ENCODE measurements at places on chromosomes 12 and 14.

GRCh38 chr14:103721334-103722120, 5.9 kb downstream of the ZFYVE21 start:
- DNase-seq, result no peak

DNA sequence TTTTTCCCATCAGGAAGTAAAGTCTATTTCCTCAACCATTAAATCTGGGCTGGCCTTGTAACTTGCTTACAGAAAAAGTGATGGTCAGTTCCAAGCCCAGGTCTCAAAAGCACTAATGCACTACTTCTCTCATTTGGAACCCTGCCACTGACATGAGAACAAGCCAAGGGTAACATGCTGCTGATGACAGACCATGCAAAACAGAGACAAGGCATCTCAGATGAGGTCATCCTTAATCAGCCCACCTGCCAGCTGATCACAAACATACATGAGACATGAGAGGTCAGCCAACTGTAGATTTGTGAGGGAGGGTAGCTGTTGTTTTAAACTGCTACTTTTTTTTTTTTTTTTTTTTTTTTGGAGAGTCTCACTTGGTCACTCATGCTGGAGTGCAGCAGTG, 16.2 kb downstream of the TWF1 start:
- peak; percentile 12 for DNase-seq

DNA sequence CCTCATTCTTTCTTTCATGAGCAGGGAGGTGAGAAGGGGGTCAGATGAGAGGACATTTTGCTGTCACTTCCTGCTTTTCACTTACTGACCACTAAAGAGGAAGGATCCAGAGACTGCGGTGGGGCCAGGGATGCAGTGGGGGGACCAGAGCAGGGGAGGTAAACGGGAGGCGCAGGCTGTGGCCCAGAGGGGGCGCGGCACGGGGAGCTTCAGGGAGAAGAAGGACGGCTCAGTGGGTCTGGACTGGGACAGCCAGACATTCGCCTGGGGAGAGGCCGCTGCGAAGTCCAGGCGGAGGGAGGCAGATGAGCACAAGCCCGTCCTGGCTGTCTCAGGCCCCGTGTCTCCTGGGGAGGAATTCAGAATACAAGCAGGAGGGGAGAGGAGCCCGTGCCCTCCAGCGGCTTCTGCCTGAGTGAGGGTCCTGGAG, 41.2 kb downstream of the SLC6A12 start:
- DNase-seq, result no peak

DNA sequence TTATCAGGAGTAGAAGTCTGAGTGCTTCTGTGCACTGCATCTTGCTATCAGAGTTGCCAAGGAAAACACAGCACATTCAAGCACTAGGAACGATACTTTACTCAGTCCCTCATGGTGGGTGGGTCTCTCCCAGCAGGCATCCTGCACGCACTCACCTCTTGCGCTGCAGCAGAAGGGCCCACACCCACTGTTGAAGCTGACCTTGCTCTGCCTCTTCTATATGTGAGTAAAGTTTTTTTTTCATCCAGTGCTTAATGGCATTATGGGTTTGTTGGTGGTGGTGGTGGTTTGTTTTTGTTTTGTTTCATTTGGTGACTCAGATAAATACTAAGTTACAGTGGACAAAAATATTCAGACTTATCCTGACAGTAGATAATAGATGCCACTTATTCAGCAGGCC, 348.5 kb downstream of the EGLN3 start:
- no peak for DNase-seq

DNA sequence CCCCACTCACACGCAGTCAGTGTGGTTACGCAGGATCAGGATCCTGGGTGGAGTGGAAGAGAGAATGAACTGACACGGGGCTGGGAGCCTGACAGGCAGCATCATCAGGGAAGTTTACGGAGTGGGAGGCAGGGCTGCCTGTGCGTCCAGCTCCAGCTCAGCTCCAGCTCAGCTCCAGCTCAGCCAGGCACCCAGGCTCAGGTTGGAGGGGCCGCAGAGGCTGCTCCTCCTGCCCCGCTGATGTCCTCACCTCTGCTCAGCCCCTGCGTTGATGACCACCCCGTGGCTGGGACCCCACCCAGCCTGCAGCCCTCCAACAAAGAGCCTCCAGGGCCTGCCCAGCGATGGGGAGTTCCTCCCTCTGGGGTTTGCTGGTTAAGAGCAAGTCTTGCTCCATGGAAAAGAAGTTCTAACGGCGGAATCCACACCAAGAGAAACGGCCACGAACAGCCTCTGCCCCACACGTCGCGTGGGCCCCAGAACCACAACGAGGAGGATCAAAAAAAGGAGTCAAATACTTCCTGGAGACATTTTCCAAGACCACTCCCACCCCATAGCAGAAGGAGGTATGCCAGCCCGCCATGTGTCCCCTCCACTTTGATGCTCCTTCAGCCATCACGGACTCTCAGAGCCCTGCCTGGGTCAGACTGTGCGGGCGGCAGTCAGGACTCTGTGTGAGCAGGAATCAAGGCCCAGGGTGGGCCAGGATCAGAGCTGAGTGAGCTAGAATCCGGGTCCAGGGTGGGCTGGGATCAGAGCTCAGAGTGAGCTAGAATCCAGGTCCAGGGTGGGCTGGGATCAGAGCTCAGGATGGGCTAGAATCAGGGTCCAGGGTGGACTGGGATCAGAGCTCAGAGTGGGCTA, 17.7 kb upstream of the C14orf180 start:
- no peak for DNase-seq

- DNase-seq, result peak; percentile 88
Measured at GRCh38 chr14:78103271-78103670, 66.9 kb upstream of the NRXN3 start.

DNA sequence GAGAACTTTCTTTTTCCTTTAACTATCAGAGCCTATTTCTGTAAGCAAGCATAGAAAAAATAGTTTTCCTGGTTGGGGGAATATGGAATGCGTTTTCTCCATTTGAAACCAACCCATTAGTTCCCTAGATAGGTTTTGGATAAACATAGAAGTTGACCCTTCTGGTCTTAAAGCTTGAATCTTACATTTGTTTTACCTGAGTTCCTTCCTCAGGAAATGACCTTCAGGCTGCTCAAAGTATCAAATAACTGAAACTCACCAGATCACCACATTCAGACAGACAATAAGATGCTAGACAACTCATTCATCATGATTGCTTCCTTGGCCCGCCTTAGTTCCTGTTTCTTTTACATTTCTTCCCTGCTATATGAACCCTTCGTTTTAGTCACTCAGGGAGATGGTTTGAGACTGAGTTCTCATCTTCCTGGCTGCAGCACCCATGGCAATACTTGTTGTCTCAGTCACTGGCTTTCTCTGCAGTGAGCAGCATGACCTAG, 52.2 kb downstream of the LRP6 start:
- DNase-seq, result no peak

- no peak for DNase-seq
Measured at GRCh38 chr14:22573804-22574203, 15.2 kb downstream of the DAD1 start.

GRCh38 chr12:31896514-31897039, 62.6 kb upstream of the RESF1 start:
- DNase-seq, result no peak

GRCh38 chr12:127600211-127600610, 666.8 kb upstream of the TMEM132C start:
- no peak for DNase-seq

DNA sequence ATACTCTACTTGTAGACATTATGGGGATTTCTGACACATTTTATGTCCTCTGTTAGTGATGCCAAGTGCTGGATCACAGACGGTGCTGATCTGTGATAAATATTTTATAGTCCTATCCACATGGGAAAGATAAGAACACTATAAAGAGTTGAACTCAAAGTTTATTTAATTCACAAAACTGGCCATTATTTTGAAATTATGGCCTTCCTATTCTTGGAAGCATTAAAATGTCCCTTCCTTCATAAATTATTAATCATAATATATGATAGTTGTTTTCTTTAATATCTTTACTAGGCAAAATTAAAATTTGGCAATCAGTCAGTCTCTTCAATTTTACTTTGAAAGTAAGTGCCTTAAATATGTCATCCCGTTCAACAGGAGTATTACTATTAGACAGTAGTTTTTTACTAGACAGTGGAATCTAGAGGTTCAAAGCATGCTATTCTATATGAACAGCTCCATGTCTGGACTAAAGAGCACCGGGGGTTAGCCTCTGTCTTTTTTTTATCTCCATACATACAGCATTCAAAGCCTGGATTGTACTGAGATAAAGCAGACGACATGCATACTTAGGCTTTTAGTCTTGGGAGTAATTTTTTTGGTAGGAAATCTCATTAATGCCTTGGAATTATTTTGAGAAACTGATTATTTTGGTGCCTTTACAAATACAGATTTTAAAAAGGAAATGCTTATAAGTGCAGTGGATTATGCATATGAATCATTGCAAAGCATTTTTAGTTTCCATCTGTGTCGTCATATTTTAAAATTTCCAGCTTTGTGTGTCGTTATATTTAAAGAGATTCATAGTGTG, 306.1 kb upstream of the RGS6 start:
- DNase-seq, result no peak

GRCh38 chr14:50647753-50648152, 20.4 kb downstream of the SAV1 start:
- no peak for DNase-seq

DNA sequence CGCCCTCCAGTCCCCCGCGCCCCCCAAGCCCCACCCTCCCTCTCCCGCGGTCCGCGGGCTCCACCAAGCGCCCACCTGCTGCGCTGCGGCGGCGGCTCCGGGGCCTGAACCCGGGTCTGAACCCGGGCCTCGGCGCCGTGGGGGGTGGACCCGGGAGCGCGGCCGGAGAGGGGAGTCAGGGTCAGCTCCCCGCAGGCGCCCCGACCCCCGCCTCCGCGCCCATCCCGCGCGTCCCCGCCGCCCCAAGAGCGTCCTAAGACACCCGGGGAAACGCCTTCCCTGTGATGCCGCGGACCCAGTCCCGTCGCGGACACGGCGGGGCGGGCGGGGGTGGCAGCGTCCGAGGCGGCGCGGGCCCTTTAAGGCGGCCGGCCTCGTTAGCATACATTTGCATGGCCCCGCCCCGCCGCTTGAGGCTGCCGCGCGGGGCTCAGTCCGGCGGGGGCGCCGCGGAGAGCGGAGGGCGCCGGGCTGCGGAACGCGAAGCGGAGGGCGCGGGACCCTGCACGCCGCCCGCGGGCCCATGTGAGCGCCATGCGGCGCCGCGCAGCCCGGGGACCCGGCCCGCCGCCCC, at the start of gene MMP17:
TSS of gene MMP17 (plus strand) at position 433 of the 574 bp plus-strand sequence. CDS start at position 535, 102 bp downstream.
- peak; percentile 50 for DNase-seq

DNA sequence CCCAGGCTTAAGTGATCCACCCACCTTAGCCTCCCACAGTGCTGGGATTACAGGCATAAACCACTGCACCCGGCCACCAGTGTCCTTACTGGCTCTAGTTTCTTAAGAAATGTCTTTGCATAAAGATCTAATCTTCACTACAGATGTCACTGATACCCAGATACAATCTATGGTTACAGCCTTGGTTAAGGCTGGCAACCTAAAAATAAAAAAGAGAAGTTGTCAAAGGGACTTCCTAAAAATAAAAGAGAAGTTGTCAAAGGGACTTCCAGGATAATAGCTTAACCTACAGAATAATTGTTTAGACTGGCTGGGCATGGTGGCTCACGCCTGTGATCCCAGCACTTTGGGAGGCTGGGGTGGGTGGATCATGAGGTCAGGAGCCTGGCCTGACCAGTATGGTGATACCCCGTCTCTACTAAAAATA, 27.6 kb downstream of the ETFBKMT start:
- DNase-seq, result no peak

DNA sequence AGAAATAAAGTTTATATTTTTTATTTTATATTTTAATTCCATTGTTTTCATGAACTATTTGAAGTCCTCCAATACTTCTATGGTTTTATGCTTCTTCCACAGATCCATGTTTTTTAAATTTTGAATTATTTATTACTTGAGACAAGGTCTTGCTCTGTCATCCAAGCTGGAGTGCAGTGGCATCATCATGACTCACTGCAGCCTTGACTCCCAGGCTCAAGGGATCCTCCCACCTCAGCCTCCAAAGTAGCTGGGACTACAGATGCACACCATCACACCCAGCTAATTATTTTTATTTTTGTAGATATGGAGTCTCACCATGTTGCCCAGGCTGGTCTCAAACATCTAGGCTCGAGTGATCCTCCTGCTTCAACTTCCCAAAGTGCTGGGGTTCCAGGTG, 28.8 kb upstream of the DLGAP5 start:
- DNase-seq, result no peak

Measured in NCI-H146 (cell line).